ENCODE measurements at places on chromosomes 3 and 15. TPM values are rescaled to one million over a fixed set of nuclear protein-coding genes. Genes with fewer than 3 reads are reported as not detected.

- no peak for DNase-seq
Observed at GRCh38 chr3:81485444-81485865, 276.0 kb downstream of the GBE1 start.

DNA sequence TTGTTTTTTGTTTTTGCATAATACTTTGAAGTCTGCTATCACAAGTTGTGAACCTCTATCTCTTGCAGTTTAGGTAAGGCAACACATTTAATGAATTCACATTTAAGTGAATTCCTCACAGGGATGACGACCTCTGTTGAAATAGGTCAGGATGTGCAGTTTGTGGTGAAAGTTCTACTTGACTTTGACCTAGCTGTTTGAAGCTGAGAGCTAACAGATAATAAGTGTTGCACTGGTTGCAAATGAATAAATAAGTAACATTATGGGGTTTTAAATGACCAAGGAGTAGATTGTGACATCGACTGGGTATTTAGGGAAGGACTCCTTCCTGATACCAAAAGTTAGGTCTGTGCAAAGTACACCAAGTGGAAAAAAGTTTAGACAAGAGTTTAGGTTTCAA lies 23.9 kb downstream of the NIT2 start:
- no peak for DNase-seq

DNA sequence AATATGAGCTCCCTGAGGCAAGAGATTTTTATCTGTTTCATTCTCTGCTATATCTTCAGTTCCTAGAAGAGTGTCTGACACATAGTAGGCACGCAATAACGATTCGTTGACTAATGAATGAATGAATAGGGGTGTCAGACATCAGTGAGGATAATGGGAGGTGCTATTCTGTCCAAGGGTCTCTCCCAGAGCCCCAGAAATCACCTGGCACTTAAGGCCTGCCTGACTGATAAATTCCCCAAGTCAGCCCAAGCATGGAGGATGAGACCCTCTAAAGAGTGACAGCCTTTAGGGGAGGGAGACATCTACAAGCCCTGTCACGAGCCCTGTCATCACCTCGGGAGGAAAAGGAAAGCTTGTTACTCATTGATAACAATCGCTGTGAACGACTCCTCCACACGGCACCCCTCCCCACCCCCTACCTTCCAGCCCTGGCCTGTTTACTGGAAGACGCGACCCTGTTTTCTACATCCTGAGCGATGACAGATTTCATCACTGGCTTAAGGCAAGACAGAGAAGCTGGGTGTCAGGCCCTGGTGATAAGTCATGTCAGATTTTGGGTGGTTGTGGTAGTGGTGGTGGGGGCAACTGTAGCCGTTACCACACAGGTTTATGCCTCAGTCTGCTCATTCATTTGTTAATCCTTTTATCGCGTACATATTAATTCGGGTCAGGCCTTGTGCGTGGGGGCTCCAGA lies 23.1 kb downstream of the BHLHE40 start:
- no peak for DNase-seq

The FSTL1 gene
- 1.6 TPM for total RNA-seq

The ZIC1 gene
- not detected for total RNA-seq
